ENCODE measurements at places on chromosomes 12 and 14. TPM values are rescaled to one million over a fixed set of nuclear protein-coding genes. Genes with fewer than 3 reads are reported as not detected.

PLXNC1 gene
- polyA plus RNA-seq = 8.4 TPM

CYP27B1 gene
- 1.8 TPM for polyA plus RNA-seq

SLC38A4 gene
- 7.1 TPM for polyA plus RNA-seq

PDE6H gene
- not detected for polyA plus RNA-seq

ADCY4 gene
- polyA plus RNA-seq = 26.9 TPM

KLRG1 gene
- 1.2 TPM for polyA plus RNA-seq

INSM2 gene
- not detected for polyA plus RNA-seq

AQP2 gene
- 0.17 TPM for polyA plus RNA-seq

KRT2 gene
- polyA plus RNA-seq = not detected

TEX52 gene
- 1.7 TPM for polyA plus RNA-seq

CLEC9A gene
- polyA plus RNA-seq = 1.3 TPM

NR4A1 gene
- 41.6 TPM for polyA plus RNA-seq

FGF6 gene
- polyA plus RNA-seq = not detected

LMNTD1 gene
- polyA plus RNA-seq = 1.3 TPM

SELPLG gene
- 3.6 TPM for polyA plus RNA-seq

CCER1 gene
- not detected for polyA plus RNA-seq

HOTAIR gene
- polyA plus RNA-seq = 0.13 TPM

RNASE4 gene
- polyA plus RNA-seq = 10.1 TPM

FAM186B gene
- polyA plus RNA-seq = 3.5 TPM

SLC17A8 gene
- 3.3 TPM for polyA plus RNA-seq

STAC3 gene
- polyA plus RNA-seq = 20.8 TPM

PIK3C2G gene
- 21.4 TPM for polyA plus RNA-seq

SLC39A9 gene
- polyA plus RNA-seq = 64.6 TPM

LALBA gene
- not detected for polyA plus RNA-seq

MBIP gene
- polyA plus RNA-seq = 119 TPM
